Lung microvascular endothelial cell (primary cell): ENCODE measurements at places on chromosomes 5 and 9.

- DNase-seq: no peak
Measured at GRCh38 chr5:67030289-67031056, 166.1 kb downstream of the CD180 start.

- no peak for DNase-seq
Measured at GRCh38 chr9:95012035-95012708, 285.7 kb downstream of the AOPEP start.

- DNase-seq: no peak
Measured at GRCh38 chr9:82412586-82413305, 424.2 kb downstream of the SPATA31D1 start.

GRCh38 chr9:10059044-10059443, 553.8 kb downstream of the PTPRD start:
- no peak for DNase-seq

DNA sequence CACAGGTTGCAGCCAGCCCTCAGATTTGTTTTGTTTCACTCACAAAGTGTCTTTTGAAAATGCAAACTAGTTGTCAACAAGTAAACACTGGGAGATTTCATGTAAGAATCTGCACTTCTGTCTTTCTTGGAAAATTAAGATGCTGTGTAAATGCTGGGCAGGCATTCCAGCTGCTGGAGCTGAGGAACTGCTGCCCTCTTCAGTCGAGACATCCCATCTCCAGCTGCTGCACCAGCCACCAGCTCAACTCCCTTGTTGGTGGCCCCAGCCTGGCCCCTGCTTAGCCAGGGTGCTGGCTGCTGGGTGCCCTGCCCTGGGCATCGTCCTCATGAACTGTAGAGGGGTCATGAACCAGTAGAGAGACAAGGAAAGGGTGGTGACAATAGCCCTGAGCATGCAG, 33.1 kb upstream of the AFAP1L1 start:
- DNase-seq: no peak

GRCh38 chr5:91092859-91093783, 290.0 kb downstream of the ARRDC3 start:
- no peak for DNase-seq

GRCh38 chr9:89872426-89872912, 267.7 kb downstream of the GADD45G start:
- DNase-seq: no peak

- DNase-seq: no peak
Measured at GRCh38 chr5:1480217-1480616, 35.0 kb upstream of the SLC6A3 start.

- DNase-seq: no peak
Measured at GRCh38 chr5:155807884-155808576, 518.9 kb upstream of the SGCD start.

GRCh38 chr5:121982893-121983285, 21.1 kb downstream of the SRFBP1 start:
- no peak for DNase-seq

DNA sequence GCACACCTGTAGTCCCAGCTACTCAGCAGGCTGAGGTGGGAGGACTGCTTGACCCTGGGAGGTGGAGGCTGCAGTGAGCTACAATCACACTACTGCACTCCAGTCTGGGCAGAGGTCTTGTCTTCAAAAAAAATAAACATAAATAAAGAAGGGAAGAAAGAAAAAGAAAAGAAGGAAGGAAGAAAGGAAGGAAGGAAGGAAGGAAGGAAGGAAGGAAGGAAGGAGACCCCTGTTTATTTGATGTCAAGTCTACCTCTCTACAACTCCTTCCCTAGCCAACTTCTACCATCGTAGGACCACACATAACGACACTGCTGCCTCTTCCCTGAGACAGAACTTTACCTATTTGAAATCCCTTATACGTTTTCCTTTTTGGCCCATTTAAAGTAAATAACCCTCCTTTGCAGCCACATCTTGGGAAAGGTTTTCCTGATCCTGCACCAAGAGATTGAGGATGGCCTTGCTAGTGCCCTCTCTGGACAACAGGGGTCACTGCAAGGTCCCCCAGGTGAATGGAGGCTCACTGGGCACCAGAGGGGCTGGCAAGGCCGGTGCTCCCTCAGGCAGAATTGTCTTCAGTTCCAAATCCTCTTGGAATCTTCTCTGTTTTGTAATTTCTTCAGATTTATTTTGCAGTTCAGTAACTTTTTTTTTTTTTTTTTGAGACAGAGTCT, 10.5 kb downstream of the RPS14 start:
- no peak for DNase-seq

GRCh38 chr9:123945532-123945931, 15.6 kb upstream of the DENND1A start:
- DNase-seq: no peak

DNA sequence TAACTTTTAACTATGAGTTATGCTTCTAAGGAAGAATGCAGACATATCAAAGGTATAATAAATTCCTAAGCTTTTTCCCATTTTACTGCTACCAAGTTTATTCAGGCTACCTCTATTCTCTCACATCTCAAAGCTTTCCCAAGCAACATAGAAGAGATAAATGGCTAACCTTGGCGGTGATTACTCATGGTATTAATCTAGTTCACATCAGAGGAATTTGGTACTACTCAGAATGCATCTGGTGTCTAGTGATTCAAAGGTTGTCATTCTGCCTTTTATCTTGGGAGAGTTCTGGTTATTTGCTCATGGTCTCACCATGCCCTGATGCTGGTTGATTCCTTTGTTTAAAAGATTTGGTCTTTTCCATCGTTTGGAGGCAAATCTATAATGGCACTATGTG, 182.7 kb downstream of the TAF11L14 start:
- no peak for DNase-seq

- no peak for DNase-seq
Measured at GRCh38 chr5:116394186-116394867, 180.3 kb downstream of the SEMA6A start.

GRCh38 chr9:32486839-32487562, 39.0 kb downstream of the RIGI start:
- DNase-seq: no peak

GRCh38 chr9:90459321-90459720, 183.3 kb downstream of the DIRAS2 start:
- DNase-seq: no peak

DNA sequence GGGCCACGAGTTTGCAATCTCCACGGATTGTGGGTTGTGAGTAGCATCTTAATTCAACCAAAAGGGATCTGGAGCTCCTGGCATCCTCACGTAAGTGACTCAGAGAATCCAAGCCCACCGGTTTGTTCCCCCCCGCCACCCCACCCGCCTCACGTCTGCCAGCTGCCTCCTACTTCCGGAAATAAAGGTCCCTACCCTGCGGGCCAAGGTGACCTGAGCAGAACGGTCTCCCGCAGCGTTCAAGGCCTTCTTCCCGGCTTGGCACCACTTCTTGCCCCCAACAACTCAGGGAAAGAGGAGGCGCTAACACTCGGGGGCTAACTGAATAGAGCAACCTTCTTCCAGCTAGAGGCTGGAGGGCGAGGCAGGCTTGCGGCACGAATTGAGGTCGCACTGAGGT, 8.8 kb upstream of the GPRIN1 start:
- no peak for DNase-seq

- peak; percentile 41 for DNase-seq
Measured at GRCh38 chr9:130461218-130461630, 16.5 kb downstream of the ASS1 start.

DNA sequence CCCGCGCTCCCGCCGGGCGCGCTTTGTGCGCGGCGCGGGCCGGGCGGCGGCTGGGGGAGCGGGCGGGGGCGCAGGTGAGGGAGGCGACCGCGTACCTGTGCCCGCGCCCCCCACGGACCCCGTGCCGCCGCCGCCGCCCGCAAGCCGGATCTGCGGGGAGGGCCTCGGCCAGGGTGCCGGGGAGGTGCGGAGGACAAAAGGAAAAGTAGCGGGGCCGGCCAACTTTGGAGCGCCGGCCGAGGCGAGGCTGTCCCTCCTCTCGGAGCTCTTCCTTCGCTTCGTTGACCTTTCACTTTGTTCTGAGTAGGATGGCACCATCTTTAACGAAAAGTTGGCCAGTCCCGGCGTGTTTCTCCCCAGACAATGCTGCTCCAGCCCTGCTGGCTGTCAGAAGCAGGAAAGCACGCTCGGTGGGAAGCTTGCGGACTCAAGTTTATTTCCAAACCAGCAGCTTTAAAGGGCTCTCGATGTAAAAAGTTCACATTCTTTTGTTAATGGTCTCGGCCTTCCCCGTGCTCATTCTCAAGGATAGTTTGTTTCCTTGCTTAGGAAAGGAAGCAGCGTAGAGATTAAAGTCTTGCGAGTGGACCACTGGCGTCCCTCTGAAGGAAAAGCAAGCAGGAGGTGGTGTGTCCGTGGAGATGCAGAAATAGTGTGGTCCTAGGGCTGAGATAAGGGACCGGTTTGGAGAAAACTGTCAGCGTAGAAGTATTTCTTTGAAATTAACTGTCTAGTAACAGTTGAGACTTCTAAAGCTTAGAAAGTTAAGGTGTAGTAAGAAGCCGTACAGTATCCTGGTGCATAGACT, 639 bp downstream of the EHMT1 start:
- DNase-seq: peak; percentile 43

GRCh38 chr5:125249400-125249799, 503.0 kb upstream of the ZNF608 start:
- DNase-seq: no peak

- no peak for DNase-seq
Measured at GRCh38 chr5:33925278-33925677, 10.9 kb upstream of the RXFP3 start.

DNA sequence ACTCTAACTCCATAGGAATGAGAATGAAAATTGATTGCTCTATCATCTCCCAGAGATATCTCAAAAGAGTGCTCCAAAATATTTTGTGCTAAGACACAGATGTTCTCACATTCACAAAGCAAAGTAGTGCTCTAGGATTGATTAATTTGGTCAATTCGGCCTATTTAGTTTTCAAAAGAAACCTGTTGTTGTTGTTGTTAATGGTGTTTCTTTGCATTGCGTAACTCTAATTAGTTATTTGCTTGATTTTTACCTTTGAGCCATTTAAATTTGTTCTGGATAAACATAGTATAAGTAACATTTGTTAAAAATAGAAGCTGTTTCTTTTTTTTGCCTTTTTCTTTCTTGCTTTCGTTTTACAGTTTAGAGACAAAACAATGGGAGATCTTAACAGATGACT, 382.5 kb downstream of the CAAP1 start:
- DNase-seq: no peak

DNA sequence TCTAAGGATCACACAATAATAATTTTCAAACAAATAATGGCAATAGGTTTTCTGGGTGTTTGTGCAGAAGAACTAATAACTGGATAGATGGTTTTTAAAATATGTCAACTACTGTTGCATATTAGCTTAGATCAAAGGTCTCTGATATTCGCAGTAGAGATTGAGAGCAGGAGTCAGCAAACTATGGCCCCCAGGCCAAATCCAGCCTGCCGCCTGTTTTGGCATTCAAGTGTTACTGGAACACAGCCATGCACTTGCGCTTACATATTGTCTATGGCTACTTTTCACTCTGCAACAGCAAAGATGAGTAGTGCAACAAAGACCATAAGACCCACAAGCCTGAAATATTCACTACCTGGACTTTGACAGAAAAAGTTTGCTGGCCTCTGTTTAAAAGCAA, 260.8 kb downstream of the GRIA1 start:
- no peak for DNase-seq

- no peak for DNase-seq
Measured at GRCh38 chr9:6109571-6109970, 94.1 kb upstream of the RANBP6 start.

- peak; percentile 59 for DNase-seq
Measured at GRCh38 chr9:119365291-119366027, 3.8 kb downstream of the BRINP1 start.

DNA sequence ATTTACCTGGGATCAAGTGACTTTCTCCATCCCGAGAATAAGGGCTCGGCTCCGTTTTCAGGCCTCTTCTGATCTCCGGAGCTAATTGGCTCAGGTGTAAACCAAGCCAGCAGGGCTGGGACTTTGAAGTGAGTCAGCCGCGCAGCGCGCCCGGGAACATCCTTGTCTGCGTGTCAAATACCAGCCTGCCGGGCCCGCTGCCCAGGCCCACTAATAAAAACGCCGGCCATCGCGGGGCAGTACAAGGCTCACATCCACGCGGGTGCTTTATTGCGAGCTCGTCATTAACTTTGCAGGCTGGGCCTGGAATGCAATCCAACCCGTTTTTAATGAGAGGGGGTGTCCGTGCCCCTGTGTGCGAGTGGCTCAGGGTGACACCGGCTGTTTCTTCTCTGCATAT, 416.8 kb downstream of the IRX2 start:
- no peak for DNase-seq

- peak; percentile 2 for DNase-seq
Measured at GRCh38 chr9:74645007-74645639, 148.0 kb downstream of the RORB start.

DNA sequence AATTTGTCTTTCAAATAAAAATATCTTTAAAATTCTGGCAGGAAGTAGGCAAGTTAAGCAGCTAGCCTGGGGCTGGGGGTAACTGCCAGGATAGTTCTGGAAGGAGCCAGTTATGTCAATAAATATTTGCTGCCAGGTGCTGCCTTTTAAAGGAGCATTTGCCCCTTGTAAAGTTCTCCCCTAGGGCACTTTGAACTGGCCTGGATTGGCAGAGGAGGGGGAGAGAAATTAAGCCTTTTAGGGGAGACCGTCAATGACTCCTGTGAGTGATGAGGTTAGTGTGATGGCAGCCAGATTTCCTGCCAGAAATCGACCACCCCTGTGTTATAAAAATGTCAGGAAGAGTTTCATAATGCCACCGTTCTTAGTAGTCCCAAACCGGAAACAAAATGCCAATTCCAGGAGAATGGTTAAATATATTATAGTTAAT, 89.8 kb upstream of the ELL2 start:
- DNase-seq: no peak

DNA sequence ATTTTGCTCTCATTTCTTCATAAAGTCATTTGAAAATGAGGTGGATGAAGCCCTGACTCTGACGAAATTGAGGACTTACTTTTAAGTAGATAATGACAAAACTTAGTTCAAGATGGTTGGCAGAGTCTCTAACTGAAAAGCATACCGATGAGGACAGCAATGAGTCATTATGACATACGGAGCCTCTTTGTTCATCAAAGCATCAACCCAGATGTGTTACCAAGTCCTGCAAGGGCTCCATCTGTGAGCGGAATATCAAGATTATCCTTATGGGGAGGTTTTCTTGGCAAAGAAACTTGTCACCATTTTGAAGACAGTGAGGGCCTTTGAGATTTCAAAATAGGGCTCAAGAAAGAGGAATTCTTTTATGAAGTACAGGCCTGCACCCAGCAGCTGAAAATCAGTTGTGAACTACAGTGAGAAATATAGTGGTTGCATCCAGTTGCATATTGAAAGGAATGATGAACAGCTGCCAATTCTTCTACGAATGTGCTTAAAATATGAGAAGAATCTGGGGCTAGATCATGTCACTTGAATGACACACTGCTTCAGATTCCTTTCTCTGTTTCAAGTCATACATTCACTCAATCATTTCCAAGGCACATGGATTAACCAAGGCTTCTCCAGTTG, 86.6 kb upstream of the SLC24A2 start:
- no peak for DNase-seq

DNA sequence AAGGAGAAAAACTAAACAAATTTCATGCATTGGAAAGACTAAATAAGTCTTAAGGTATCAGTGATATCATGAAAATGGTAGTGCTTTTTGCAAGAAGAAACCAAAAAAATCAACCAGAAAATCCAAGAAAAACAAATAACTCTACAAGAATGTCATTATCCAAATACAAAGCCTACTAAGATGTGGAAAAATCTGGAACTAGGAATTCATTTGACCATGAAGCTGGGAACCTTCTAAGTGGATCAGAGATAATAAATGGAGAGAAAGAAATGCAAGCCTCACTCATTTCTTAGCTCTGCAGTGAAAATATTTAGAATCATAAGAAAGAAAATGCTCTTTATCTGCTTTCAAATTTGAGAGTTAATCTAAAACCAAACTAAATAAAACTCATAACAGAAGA, 51.3 kb downstream of the RASEF start:
- no peak for DNase-seq

- DNase-seq: peak; percentile 41
Measured at GRCh38 chr9:131478421-131478868, 24.3 kb upstream of the POMT1 start.
